Ovary (tissue), 10 donors: ENCODE measurements at places on chromosomes 1 and 21. TPM values are rescaled to one million over a fixed set of nuclear protein-coding genes. Genes with fewer than 3 reads are reported as not detected.

The FCER1G gene
- 38.0 TPM for total RNA-seq

The OPN3 gene
- 9.8 TPM for total RNA-seq

The S100A7 gene
- total RNA-seq: 0.97 TPM

DNA sequence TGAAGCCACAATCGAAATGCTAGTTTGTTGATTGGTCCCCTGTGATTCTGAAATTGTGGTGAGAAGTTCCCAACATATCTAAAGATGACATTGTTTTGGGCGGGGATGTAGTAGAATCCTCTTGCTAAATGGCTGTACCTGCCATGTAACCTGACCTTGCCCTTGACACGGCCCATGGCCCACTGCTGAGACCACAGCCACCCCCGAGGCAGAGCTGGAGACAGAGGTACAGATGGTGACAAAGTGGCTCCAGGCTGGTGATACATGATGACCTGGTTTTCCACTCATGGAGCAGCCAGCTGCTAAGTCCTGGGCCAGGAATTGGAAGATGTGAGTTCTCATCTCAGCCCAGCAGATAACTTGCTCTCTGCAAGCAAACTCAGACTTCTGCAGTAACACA lies 226.5 kb downstream of the FOXD2 start:
- DNase-seq: no peak
- no peaks in the 10 kb centered on the region for H3K27me3 ChIP-seq
- H3K27ac ChIP-seq: no peak overlapping the region
- H3K36me3 ChIP-seq: no peaks in the 10 kb centered on the region
- no peak overlapping the region for H3K4me3 ChIP-seq
- no peaks in the 10 kb centered on the region for H3K4me1 ChIP-seq

DNA sequence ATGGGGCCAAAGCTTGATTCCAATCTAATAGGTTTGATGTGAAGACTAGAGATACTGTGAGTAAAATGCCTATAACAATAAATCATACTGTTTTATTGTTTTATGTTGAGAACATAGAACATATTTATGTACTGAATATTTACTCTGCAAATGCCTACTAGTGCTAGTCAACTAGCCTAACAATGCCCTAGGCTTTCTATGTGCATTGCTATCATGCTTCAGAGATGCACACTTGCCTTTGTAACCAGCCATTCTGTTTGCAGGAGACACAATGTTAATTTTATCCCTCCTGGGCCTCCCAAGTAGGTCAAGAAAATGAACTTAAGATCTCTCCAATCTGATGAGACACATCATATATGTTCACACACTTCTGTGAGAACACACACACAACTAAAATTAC lies 530.8 kb upstream of the BEND5 start:
- H3K27ac ChIP-seq: no peak overlapping the region
- no peak for DNase-seq
- H3K36me3 ChIP-seq: no peaks in the 10 kb centered on the region
- H3K4me3 ChIP-seq: no peak overlapping the region
- H3K27me3 ChIP-seq: no peaks in the 10 kb centered on the region

DNA sequence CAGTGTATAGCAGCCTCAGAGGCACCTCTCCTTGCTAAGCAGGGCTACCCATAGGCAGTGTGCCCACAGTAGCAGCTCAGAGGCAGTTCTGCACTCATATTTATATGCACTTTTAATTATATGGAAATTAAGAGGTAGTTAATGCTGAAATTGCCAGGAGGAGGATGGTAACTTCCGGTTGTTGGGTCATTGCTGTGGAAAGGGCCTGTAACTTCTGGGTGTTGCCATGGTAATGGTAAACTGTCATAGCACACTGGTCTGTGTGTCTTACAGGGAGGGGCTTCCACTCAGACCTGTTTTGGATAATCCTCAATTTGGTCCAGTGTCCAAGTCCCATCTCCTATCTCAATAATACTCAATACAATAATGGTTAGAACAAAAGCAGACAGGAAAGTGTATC lies 7.6 kb downstream of the CFH start:
- no peak overlapping the region for H3K4me3 ChIP-seq
- H3K36me3 ChIP-seq: no peaks in the 10 kb centered on the region
- H3K4me1 ChIP-seq: peaks cover 9% of the 10 kb centered on the region
- H3K27ac ChIP-seq: no peak overlapping the region
- no peaks in the 10 kb centered on the region for H3K27me3 ChIP-seq

DNA sequence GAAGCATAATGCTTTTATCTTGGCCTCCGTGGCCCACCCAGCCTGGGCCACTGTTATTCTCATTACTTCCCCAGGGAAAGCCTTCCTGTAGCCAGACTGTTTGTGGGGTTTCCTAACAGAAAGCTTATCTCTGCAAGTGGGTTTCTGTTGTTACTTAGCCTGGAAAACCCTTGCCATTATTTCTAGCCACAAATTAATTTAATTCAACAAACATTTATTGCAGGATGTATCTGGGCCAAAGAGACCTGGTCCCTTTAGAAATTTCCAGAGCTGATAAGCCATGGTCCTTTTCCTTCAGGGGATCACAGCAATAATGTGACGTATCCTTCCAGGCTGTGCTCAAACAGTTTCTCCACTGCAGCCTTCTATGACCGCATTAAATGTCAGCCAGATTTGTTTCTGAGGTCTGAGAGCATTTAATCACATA lies 20.9 kb downstream of the TNN start:
- DNase-seq: no peak
- no peaks in the 10 kb centered on the region for H3K4me1 ChIP-seq
- H3K4me3 ChIP-seq: no peak overlapping the region
- no peak overlapping the region for H3K27ac ChIP-seq
- no peaks in the 10 kb centered on the region for H3K27me3 ChIP-seq

DNA sequence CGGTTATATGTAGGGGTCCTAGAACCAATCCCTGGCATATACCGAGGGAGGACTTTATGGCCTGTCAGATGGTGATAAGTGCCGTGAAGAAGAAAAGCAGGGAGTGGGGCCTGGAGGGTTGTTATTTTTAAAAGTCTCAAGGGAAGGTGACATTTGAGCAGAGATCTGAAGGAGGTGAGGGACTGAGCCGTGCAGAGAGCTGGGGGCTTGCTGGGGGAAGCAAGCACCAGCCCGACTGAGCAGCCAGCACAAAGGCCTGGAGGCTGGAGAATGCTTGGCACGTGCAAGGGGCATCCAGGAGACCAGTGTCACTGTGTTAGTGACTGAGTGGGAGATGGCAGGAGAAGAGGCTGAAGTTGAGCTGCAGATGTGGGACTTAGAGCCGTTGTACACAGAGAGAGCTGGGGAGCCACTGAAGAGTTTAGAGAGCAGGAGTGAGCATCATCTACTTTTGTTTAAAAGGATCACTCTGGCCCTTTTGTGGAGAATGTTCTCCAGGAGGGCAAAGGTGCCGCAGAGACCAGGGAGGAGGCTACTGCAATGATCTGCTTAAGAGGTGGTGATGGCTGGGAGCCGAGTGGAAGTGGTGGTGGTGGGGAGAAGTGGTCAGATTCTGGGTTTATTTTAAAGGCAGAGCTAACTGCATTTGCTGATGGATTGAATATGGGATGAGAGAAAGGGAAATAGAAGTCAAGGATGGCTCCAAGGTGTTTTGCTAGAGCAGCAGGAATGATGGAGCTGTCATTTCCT lies 31.2 kb downstream of the PTPRU start:
- no peak for DNase-seq
- no peak overlapping the region for H3K4me3 ChIP-seq
- H3K27me3 ChIP-seq: no peaks in the 10 kb centered on the region
- no peak overlapping the region for H3K27ac ChIP-seq
- peaks cover 3% of the 10 kb centered on the region for H3K4me1 ChIP-seq

DNA sequence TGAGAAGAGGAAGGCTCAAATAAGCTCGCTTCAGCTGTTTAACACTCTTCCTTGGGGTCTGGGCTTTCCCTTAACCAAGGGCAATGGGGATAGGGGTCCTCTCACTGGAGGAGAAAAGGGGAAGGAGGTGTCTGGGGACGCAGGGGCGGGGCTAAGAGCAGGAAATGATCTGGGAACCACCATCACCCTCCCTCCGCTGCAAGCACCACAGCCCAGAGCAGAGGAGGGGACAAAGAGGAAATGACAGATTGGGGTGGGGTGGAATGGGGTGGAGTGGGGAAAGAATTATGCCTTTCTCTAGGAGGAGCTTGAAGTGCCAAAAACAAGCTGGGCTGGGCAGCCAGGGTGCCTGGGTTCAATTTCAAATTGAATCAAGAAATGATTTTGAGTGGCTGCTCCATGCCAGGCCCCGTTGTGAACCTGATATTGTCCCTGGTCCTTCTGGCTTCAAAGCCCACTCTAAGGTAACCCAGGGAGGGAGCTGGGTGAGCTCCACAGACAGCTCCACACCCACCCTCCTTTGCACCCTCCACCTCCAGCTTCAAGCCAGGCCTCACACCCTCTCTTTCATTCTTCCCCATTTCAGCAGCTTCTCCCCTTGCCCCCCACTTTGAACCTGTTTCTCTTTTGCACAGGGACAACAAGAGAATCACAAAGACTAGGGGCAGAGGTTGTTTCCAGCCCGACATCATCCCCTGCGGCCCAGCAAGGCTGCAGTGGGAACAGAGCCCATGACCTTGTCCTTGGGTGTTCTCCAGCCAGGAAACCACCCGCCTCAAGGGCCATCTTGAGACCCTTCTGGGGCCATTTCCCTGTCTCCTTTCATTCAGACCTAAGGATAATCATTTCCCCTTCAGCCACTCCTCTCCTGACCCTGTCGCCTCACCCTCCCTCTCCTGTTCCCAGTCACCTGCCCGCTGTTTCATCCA lies 1.1 kb downstream of the ARHGAP30 start:
- no peaks in the 10 kb centered on the region for H3K36me3 ChIP-seq
- H3K27me3 ChIP-seq: no peaks in the 10 kb centered on the region
- H3K27ac ChIP-seq: no peak overlapping the region
- no peaks in the 10 kb centered on the region for H3K4me1 ChIP-seq

DNA sequence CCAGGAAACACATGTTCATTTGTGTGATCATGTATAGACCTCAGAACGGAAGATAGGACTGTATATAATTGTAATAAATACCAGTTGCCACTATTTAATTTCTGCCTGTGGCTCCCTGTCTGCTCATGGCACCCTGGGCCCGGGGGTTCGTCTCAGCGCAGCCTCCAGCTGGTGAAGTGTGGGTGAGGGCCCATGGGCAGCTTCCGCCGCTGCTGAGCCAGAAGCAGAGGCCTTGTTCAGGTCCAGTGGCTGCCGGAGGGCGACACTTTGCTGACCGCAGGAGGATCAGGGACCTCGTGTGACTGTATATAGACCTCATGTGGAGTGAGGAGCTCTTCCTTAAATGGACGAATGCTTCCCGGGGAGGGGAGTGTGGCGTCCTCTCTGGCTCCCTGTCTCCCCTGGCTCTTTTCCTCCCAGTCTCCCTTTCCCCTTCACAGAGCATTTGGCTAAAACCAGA lies 155.9 kb downstream of the PEX14 start:
- peak; percentile 34 for DNase-seq
- no peaks in the 10 kb centered on the region for H3K36me3 ChIP-seq
- no peak overlapping the region for H3K4me3 ChIP-seq
- H3K27ac ChIP-seq: no peak overlapping the region
- H3K4me1 ChIP-seq: peaks cover 23% of the 10 kb centered on the region

DNA sequence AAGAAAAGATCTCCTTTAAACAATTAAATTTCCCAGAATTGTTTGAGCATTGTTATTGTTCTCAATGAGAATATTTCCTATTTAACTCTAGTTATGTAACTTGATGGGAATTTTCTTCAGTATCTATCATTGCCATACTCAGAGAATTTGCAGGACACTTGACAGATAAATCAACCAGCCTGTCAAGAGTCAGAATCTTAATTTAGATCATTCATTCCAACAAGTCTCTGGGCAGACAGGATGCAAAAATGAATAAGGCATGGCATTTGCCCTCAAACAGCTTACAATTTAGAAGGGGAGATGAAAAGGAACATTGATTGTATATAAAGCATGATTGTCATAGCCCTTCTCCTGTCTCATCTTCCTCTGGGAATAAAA lies 7.3 kb upstream of the DISC1 start:
- no peak overlapping the region for H3K27ac ChIP-seq
- H3K4me3 ChIP-seq: no peak overlapping the region
- no peaks in the 10 kb centered on the region for H3K27me3 ChIP-seq

- no peaks in the 10 kb centered on the region for H3K36me3 ChIP-seq
- H3K4me1 ChIP-seq: peaks cover 11% of the 10 kb centered on the region
These were observed 85.6 kb upstream of the ARHGEF16 start for GRCh38 chr1:3368711-3369445.

- no peaks in the 10 kb centered on the region for H3K36me3 ChIP-seq
- no peaks in the 10 kb centered on the region for H3K27me3 ChIP-seq
- DNase-seq: no peak
- no peak overlapping the region for H3K4me3 ChIP-seq
These were observed 12.4 kb downstream of the C1orf116 start for GRCh38 chr1:207020065-207020708.

- H3K36me3 ChIP-seq: no peaks in the 10 kb centered on the region
- DNase-seq: no peak
- H3K4me1 ChIP-seq: peaks cover 7% of the 10 kb centered on the region
These were observed 37.3 kb upstream of the TMEM125 start for GRCh38 chr1:43232482-43232881.

DNA sequence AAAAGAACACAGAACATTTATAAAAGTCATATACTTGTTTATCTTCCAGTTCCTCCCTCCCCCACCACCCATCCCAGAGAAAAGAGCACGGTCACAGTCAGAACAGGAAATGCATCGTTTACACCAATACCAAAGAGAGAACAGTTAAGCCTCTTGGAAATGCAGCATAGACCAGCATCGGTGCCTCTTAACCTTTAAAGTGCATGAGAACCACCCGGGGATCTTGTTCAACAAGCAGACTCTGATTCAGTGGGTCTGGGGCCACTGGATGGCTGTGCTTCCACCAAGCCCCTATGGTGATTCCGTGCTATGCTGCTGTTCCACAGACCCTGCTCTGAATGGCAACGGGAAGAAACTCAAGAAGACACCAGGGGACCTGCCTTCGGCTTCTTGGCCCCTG lies 19.2 kb downstream of the FAM89A start:
- no peak overlapping the region for H3K27ac ChIP-seq
- no peaks in the 10 kb centered on the region for H3K4me1 ChIP-seq
- H3K36me3 ChIP-seq: no peaks in the 10 kb centered on the region
- H3K4me3 ChIP-seq: no peak overlapping the region
- no peak for DNase-seq
- no peaks in the 10 kb centered on the region for H3K27me3 ChIP-seq

DNA sequence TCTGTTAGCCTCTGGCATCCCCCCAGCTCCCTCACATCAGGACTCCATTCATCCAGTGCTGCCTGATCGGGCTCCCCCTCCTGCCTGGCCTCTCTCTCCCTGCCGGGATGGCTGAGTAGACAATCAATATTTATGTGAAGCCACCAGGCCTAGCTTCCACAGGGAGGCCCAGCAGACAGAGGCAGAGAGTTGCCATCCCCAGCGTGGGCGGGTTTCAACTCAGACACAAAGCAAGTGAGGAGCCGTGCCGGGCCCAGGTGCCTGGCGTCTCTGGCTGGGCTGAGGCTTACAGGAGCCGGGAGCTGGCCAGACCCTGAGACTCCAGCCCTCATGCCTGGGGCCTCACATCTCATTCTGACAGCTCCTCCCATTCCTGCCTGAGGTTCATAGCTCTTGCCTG lies 34.5 kb upstream of the ATP2B4 start:
- peaks cover 4% of the 10 kb centered on the region for H3K4me1 ChIP-seq
- no peaks in the 10 kb centered on the region for H3K27me3 ChIP-seq
- H3K4me3 ChIP-seq: no peak overlapping the region
- no peak overlapping the region for H3K27ac ChIP-seq
- no peak for DNase-seq

GRCh38 chr1:235006132-235006721 lies 122.4 kb downstream of the TOMM20 start:
- no peak overlapping the region for H3K4me3 ChIP-seq
- DNase-seq: no peak
- H3K27me3 ChIP-seq: no peaks in the 10 kb centered on the region
- H3K4me1 ChIP-seq: no peaks in the 10 kb centered on the region
